ENCODE measurements at places on chromosomes 12 and 14.

- H3K4me1 ChIP-seq, result peaks cover 30% of the 10 kb centered on the region
- no peak overlapping the region for H3K4me3 ChIP-seq
- DNase-seq, result no peak
- H3K27me3 ChIP-seq, result no peaks in the 10 kb centered on the region
- no peak overlapping the region for H3K27ac ChIP-seq
Observed at GRCh38 chr12:57735952-57736740, 2.4 kb downstream of the AGAP2 start.

DNA sequence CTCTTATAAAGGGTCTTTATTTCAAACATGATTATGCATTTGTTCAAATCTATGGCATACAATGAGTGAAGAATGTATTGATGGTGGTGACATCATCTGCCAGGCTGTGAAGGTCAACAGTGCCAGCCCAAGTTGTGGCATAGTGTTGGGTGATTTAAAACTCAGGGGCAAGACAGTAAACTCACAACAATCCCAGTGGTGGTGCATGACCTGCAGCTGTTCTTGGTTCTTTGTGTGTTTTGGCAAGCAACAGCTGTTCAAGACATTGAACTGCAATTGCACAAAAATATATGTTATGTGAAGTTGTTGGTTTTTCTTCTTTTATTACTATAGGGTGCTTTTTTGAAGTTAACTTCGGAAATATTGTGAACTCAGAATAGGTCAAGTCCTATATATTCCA lies 851.6 kb downstream of the NRXN3 start:
- no peaks in the 10 kb centered on the region for H3K4me1 ChIP-seq
- no peak overlapping the region for H3K4me3 ChIP-seq
- no peak for DNase-seq
- H3K27ac ChIP-seq, result no peak overlapping the region
- H3K36me3 ChIP-seq, result no peaks in the 10 kb centered on the region

DNA sequence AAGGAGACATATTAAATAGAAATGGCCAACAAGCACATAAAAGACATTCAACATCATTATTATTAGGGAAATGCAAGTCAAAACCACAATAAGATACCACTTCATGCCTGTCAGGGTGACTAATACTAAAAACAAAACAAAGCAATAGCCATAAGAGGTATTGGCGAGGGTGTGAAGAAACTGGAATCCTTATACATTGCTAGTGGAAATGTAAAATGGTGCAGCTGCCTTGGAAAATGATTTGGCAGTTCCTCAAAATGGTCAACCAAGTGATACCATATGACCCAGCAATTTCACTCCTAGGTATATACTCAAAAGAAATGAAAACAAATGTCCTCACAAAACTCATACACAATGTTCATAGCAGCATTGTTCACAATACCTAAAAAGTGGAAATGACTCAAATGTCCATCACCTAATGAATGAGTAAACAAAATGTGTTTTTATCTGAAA lies 27.0 kb downstream of the GPR135 start:
- H3K36me3 ChIP-seq, result no peaks in the 10 kb centered on the region
- H3K27ac ChIP-seq, result no peak overlapping the region
- no peak overlapping the region for H3K4me3 ChIP-seq
- H3K27me3 ChIP-seq, result no peaks in the 10 kb centered on the region
- DNase-seq, result no peak

DNA sequence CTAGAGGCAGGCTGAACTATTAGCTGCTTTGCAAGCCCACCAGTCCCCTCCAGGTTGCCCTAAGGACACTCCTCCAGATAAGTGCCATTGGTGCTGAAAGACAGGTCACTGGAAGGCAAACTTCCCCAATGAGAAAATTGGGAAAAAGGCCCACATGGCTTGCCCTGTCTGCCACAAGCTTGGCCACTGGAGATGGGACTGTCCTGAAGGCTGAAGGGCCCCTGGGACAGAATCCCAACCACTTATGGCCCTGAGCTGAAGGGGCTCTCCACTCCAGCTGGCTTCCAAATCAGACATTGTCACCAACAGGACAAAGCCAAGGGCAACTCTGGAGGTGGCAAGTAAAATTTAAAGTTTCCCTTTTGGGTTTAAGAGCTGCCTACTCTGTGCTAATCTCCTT lies 12.2 kb upstream of the DHRS2 start:
- H3K27me3 ChIP-seq, result peaks cover 8% of the 10 kb centered on the region

DNA sequence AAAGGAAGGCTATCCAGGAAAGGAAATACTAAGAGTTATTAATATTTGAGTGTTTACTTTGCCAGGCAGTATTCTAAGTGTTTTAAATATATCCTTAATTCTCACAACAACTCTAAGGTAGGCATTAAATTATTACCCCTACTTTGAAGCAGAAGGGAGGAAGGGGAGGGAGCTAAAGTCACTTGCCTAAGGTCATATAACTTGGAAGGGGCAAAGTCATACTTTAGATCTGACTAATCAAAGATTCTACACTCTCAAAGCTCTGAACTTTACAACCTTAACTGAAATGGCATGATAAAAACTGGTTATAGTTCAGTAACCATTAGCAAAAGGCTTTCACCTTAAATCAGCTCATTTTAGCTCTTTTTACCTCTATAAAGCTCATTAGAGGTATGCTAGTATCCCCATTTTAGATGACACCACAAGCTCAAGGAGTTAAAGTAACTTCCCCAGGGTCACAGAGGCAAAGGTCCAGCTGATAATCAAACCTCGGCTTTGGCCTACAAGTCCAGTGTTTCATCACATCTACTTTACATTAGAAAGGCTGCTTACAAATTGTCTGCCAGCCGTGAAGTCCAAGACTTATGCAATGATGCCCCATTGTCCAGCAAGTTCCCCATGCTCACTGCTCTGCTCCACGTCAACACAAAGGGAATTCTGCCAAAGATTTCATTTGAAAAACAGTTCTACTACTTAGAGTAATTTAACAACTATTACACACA lies 223.9 kb downstream of the MED13L start:
- H3K27ac ChIP-seq, result no peak overlapping the region
- no peak for DNase-seq
- H3K4me3 ChIP-seq, result no peak overlapping the region
- peaks cover 27% of the 10 kb centered on the region for H3K4me1 ChIP-seq
- H3K27me3 ChIP-seq, result no peaks in the 10 kb centered on the region

DNA sequence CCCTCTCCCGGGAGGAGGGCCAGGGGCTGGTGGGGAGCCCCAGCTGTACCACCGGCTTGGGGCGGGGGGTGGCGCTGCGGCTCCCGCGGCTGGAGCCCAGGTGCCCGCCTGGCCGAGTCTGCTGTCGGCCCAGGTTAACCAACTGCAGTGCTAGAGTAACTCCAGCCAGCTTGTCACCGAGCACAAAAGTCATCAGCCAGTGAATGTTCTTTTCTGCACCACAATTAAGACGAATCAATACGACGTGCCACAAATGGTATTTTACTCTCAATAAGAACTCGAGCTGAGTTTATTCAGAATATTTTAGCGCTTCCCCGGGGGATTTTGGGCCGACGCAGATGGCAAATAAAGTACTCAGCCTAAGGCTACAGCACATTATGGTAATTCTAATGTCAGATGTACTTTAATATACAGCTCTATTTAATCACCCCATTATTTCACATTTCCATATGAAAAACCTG lies 83.2 kb downstream of the BCL11B start:
- H3K27ac ChIP-seq, result peak overlapping the region; percentile 88
- peak overlapping the region; percentile 77 for H3K4me3 ChIP-seq
- H3K36me3 ChIP-seq, result peaks cover 52% of the 10 kb centered on the region

All from activated CD4-positive, alpha-beta memory T cell treated with anti-CD3 and anti-CD28 coated beads, Interleukin-2, amount 10 ng/mL, durations not matched to agents 7 days and 5 days (primary cell).